Stimulated activated CD8-positive, alpha-beta memory T cell treated with anti-CD3 and anti-CD28 coated beads, Interleukin-7, amount 100 ng/mL, for 1 hour (primary cell): ENCODE measurements at places on chromosomes 2 and 18.

DNA sequence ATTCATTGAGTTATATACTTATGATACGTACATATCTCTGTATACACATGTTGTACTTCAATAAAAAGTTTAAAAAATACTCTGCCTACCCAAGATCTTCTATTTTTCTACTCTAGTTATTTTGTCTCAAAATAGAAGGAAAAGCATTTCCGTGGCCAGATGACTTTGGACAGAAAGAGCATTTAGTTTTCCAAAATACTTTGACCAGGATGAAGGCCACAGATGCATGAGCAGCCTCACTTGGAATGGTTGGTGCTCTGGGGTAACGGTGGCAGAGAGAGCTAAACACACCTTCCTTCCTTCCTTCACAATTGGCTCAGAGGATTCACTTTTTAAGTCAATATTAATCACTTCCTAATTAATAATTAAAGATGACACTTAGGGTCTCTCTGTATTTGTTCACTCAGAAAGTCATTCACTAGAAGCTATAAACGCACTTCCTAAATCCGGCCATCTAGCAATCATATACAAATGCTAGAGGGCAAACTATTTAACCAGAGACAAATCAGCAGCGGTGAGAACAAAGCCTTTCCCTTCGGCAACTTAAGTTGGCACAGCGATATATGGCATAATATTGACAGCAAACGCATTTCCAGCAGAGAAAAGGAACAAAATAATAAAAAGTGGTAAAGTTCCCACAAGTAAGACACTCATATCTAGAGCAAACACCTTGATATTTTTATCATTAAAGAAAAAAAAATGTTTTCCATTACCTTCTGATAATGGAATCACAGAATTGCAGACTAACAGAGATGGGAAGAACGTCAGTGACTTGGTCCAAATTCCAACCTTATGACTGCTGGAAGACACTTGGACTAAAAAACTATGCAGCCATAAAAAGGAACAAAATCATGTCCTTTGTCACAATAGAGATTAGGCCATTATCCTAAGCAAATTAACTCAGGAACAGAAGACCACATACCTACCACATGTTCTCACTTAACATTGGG is 55.9 kb upstream of the NARS1 start:
- no peak for DNase-seq

DNA sequence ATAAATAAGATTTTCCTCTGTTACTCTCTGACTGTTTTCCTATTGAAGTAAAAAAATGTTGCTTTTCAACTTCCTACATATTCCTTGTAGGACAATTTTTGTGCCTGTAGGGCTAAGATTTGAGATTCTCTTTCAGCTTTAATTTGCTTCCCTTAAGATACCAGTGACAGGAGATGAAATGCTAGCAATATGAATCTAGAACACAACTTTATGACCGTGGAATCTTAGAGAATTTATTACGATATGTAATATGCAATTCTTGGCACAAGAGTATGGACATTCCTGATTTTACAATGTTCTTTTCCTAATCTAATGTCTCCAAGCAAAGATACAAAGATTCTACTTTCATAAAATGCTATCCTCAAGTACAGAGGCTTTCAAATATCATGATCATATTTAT is 180.9 kb downstream of the KCNE4 start:
- no peak for DNase-seq

- DNase-seq: no peak
Measured at GRCh38 chr2:231129216-231129615, 4.4 kb upstream of the HTR2B start.

GRCh38 chr2:228507870-228508269 is 326.4 kb upstream of the SPHKAP start:
- DNase-seq: no peak

DNA sequence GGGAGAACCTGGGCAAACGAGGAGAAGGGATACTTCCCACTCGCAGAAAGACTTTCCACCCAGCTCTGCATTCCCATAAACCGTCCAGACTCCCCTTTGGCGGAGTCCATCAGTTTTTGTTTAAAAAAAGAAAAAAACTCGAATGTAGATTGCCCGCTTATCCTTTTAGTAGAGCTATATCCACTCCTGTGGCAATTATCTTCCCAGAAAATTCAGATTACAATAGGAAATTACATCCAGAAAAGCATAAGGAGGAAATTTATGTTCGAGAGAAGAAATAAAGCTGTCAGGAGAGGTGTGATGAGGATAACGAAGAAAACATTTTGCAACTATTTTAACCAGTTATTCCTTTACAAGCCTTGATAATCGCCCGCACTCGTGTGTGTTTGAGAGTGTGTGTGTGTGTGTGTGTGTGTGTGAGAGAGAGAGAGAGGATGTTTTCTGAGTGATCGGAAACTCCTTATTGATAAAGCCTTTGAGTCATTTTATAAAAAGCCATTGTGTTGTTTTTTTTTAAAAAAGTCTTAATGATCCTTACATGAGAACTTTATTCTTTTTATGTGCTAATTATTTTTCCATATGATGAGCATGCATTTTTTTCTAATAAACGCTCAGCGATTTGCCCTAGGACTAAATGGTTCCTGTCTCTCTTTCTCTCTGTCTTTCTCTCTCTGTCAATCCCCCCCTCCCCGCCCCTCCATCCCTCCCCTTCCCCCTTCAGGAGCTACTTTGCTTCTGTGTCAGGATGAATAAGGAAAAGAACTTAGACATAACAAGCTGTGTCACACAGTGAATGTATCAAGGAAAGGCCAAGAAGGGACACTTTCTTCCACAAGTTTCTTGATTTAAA is 1.1 kb upstream of the PPP3R1 start:
- no peak for DNase-seq

GRCh38 chr2:24104906-24105305 is 18.2 kb downstream of the PFN4 start:
- DNase-seq: no peak

DNA sequence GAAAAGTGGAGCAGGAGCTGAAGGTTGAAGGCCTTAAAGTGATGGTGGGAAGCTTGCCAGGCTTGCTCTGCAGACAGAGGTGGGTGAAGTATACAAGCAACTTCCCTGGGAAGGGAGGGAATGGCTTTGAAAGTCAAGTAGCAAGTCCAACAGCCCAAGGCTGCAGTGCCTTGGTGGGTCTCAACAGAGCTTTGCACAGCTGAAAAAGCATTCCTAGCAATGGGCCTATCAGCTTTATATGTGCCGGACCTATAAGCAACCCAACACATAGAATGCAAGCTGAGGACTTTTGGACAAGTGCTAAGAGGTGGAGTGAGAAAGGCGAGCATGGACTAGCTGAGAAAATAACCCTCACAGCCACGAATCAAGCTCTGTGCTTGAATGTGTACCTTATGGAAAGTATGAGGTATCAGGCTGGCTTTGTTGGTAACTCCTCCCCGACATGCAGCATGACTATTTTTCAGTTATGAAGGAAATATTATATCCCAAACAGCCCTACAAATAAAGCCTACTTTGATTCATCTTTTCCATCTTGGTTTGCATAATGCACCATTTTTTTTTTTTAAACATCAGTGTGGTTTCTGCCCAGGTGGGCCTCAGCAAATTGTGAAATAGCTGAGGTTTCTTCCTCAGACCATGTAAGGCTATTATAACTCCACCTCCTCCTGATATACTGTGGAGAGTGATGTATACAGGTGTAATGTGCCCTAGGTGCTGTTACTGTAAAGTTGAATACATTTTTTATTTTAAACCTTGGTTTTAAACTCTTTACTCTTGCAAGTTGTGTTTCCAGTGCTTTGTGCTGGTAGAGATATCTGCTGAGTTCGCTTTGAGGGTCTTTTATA is 241.4 kb upstream of the CXCR4 start:
- no peak for DNase-seq

GRCh38 chr2:386406-387103 is 98.7 kb upstream of the ALKAL2 start:
- DNase-seq: no peak

DNA sequence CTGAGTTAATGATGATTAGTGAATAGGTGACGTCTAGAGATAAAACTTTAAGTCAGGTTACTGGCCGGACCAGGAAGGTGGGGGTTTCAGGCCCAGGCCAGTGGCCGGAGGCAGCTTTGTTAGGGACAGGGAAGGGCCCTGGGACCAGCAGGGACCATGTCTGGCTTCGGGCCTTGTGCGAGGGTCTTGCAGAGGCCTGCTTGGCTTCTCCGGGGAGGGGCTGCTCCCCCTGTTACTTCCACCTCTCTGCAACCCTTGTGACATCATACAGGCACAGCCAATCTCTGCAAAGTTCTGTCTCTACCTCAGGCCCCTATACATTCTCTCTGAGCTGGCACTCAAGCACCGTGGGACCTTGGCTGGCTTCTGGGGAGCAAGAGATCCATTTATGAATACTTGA is at the start of gene ALLC:
Gene ALLC (plus strand): TSS at position 320 of the 400 bp plus-strand sequence. CDS start 12,958 bp downstream, outside the sequence.
- no peak for DNase-seq

DNA sequence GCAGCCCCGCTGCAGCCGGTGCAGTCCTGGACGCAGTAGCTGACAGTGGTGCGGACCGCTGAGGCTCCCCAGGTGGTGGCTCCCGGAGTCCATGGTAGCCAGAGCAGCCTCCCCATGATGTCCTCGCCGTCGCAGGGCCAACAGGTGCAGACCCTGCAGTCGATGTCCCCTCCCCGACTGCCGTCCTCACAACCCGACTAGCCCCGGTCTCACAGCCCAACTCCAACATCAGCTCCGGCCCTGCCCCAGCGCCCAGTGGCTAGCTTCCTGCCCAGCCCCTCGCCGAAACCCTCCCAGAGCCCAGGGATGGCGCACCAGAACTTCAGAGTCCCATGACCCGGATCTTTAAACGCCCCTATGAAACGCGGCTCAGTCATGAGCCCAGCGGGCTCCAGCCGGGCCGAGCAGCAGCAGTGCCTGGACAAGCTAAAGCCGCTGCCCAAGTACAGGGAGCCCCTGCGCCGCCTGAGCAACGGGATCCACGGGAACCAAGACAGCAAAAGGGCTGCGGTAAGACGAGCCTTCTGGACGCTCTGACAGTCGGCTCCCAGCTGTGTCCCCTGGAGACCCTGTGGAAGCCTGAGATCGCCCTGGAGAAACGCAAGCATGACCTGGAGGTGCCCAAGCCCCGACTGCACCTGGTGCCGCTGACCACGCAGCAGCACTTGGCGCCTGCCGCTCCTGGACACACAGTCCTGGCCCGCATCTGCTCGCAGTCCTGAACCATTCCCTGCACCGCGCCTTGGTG is 53.8 kb upstream of the TUBA3E start:
- no peak for DNase-seq

- DNase-seq: no peak
Measured at GRCh38 chr2:31212659-31213600, 4.4 kb downstream of the CAPN14 start.

GRCh38 chr18:3485153-3486149 is 35.5 kb downstream of the TGIF1 start:
- no peak for DNase-seq

- DNase-seq: no peak
Measured at GRCh38 chr2:230589025-230589424, 123.6 kb upstream of the CAB39 start.

- DNase-seq: no peak
Measured at GRCh38 chr18:62201870-62202269, 14.8 kb downstream of the RELCH start.

DNA sequence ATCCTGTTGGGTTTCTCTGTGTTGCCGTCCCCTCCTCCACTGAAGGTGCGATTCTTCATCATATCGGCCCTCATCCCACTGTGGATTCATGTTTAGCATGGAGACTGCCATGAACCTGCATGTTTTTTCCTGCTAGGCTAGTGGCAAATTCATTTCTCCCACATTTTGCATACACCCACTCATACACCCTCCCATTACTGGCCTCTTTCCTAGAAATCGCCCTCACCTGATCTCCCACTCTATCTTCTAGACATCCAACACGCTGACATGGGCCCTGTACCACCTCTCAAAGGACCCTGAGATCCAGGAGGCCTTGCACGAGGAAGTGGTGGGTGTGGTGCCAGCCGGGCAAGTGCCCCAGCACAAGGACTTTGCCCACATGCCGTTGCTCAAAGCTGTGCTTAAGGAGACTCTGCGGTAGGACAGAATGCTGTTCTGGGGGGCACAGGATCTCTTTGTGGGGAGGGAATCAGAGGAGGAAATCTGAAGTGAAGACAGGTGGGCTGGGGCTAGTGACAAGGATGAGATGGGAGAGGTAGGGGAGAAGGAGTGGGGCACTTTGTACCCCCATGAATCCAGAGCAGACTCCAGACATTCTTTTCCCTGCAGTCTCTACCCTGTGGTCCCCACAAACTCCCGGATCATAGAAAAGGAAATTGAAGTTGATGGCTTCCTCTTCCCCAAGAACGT is 17.7 kb downstream of the PRKAG3 start:
- DNase-seq: no peak

DNA sequence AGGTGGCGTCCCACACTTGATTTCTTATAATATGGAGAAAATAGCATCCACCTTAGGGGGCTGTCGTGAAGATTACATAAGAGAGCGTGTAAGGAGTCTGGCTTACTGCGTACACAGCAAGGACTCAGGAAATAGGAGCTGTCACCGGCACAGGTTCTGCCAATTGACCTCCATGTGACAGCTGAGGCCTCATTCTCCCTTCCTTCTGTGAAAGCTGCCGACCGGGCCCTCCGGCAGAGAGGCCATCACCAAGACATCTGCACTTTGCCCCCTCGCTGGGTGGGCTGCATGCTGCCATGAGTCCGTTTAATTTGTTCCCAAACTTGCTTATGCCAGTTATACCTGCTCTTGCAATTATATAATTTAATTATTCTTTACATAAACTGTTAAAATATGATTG is 27.7 kb downstream of the HS1BP3 start:
- DNase-seq: no peak

DNA sequence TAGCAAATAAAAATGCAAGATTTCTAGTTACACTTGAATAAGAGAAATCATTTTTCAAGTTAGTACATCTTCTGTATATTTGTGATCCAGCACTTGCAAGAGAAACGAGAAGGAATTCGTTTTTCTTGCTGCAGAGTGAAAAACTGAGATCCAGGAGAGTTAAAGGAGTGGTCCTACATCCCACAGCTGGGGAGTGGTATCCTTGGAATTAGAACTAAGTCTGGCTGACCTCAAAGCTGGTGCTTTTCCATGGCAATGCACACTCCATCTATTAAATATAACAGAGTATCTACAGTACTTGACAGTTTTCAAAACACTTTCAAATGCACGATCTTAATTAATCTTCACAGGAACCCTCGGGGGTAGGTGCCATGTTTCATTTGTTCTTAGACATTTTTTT is 46.8 kb downstream of the TRIB2 start:
- no peak for DNase-seq

DNA sequence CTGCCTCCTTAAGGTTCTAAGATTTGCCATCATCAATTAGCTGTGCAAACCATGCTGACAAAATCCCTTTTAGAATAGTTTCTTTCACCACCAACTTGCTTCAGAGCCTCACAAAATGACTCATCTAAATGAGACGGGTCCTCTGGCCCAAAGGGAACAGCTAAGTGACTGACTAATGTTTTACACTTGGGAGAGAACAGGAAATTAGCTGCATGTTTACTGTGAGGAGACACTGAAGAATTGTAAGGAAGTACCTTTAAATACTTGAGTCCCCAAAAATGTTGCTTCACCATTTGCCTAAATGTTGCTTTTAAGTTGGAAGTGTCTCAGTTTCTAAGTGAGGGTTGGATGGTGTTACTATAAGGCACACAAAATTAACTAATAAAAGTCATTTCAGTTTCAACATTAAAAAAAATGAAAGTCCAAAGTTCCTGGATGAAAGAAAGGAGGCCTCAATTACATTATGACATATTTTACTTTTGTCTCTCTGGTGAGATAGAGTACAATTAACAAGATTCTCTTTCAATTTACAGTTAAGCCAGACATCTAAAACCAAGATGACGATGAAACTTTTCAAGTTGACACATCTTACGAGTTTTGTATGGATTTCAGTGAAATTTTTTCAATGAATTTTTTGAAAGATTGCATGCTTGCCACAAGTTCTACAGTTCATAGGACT is 229.1 kb upstream of the FN1 start:
- no peak for DNase-seq

- DNase-seq: no peak
Measured at GRCh38 chr2:675982-676646, 1.1 kb downstream of the TMEM18 start.

GRCh38 chr2:233791883-233792329 is 13.8 kb downstream of the MROH2A start:
- no peak for DNase-seq
